Transverse colon (tissue), 4 donors: ENCODE measurements at places on chromosomes 2 and 18. TPM values are rescaled to one million over a fixed set of nuclear protein-coding genes. Genes with fewer than 3 reads are reported as not detected.

ESPNL gene
- 1.1 TPM for total RNA-seq

PRKAG3 gene
- not detected for total RNA-seq

DNA sequence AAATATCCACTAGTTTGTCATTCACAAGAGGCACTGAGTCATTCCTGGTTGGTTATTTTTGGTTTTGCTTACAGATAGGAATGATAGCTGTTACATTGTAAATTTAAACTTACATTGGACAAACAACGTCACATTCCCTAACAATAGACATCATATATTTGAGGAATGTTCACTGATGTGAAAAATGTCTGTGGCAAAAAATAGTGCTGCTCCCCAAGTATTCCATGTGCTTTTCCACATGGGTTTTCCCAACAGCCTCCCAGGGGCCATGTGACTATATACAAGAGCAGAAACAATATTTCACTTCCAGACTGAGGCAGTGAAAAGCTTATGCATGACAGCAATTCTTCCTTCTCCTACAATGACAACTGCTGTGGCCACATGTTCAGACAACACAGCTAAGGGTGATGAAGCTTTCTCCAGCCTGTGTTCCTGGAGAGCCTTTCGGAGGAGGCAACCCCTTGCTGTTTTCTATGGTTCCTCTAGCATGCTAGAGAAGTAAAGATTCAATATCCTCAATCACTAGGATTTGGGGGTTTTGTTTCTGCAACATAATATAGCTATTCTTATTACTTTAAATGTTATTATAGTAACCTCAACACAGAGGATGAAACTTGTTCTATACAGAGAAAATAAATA lies 202.7 kb downstream of the PTH2R start:
- no peak for DNase-seq

REG1B gene
- not detected for total RNA-seq

TNFRSF11A gene
- total RNA-seq, result 29.5 TPM

UGT1A4 gene
- 2.0 TPM for total RNA-seq

DNA sequence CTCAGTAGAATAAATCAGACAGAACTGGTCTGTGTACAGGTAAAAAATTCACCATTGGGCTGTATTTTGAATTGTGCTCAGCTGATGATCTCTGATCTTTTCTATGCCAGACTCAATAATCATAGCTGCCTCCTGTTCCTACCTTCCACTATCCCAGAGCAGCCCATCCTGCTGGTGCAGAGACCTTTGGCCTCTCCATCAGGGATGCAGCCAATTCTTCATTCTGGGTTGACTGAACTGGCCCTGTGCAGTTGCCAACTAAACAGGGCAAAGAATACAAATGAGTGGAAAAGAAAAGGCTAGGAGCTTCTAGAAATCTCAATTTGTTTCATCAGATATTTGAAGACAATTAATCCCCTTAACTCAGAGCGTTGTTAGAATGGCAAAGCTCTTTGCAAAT lies 1781.3 kb upstream of the CELF4 start:
- DNase-seq, result no peak

- DNase-seq, result no peak
Observed at GRCh38 chr2:88258208-88258607, 88.1 kb downstream of the THNSL2 start.

DNA sequence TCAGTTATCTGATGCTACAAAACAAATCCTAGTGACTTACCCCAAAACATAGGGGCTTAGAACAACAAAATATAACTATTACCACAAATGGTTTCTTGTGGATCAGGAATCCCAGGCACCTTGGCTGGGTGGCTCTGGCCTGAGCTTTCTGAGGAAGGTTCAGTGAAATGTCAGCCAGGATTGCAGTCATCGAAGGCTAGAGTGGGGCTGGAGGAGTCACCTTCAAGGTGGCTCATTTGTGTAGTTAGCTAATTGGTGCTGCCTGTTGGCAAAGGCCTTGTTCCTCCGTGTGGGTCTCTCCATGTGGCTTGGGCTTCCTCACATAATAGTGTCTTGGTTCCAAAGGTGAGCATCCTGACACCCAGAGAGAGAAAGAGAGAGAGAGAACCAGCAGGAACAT lies 57.4 kb downstream of the COPS8 start:
- DNase-seq, result no peak

CEBPZ gene
- total RNA-seq, result 9.4 TPM

GRCh38 chr2:73931531-73932500 lies 5.1 kb downstream of the DGUOK start:
- no peak for DNase-seq

DNA sequence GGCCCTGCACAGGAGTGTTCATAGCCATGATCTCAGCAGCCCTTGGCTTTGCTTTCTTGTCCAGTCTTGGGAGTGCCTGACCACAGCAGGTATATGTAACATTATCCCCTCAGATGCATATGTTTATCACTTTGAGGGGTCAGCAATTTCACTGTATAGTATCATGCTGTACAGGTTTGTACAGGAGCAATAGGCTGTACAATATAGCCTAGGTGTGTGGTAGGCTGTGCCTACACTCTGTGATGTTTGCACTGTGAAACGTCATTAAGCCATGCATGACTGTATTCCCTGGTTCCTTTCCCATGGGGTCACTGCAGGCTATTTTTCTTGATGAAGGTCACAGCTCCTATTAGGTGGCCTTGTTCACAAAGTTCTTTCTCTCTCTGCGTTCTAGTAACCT lies 4.7 kb upstream of the IL36G start:
- no peak for DNase-seq

GRCh38 chr2:235223011-235223410 lies 270.8 kb upstream of the AGAP1 start:
- DNase-seq, result no peak

GRHL1 gene
- not detected for total RNA-seq

MAP2 gene
- 6.4 TPM for total RNA-seq

- no peak for DNase-seq
Observed at GRCh38 chr2:186460465-186460864, 25.6 kb upstream of the ZC3H15 start.

CTNNA2 gene
- not detected for total RNA-seq

- no peak for DNase-seq
Observed at GRCh38 chr2:199646439-199646838, 188.7 kb upstream of the SATB2 start.

DNA sequence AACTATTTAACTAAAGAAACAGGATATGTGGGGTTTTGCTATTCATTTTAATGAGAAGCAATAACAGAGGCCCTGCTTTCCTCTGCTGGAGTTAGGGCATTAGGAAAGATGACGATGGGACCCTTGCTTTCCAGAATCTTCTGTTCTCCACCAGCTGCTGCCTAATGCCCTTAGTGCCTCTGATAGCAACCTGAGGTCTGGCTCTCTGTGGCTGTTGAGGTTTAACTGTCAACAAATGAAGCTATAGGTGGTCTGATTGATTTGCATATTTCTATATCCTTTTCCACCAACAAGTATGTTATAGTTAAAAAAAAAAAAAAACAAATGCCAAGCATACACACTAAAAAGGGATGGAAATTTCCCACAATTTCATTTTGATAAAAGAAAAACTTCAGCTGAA lies 115.1 kb upstream of the NCK2 start:
- no peak for DNase-seq

GRCh38 chr2:132752421-132753206 lies 82.6 kb upstream of the LYPD1 start:
- DNase-seq, result no peak

RGPD8 gene
- total RNA-seq, result 8.0 TPM

COL4A4 gene
- 1.5 TPM for total RNA-seq

DNA sequence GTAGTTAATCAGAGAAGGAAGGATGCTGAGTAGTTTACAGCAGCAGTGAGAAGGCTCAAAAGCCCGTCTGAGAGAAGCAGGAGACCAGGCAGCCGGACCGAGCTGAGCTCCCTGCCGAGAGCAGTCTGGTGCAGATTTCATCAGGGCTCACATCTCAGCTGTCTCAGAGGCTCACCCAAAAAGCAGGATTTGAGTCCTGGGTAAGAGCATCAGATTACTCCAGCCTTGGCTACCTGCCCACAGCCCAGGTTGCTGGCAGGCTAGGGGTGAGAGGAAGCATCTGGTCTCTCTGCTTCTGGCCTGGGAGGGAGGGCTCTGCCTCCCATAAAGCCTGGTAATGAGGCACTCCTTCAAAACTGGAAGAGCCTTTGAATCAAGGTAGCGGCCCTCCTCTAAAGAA lies 140.5 kb downstream of the ST6GAL2 start:
- no peak for DNase-seq

LRP2 gene
- not detected for total RNA-seq

C2orf66 gene
- not detected for total RNA-seq

RBMS1 gene
- 31.6 TPM for total RNA-seq

DNA sequence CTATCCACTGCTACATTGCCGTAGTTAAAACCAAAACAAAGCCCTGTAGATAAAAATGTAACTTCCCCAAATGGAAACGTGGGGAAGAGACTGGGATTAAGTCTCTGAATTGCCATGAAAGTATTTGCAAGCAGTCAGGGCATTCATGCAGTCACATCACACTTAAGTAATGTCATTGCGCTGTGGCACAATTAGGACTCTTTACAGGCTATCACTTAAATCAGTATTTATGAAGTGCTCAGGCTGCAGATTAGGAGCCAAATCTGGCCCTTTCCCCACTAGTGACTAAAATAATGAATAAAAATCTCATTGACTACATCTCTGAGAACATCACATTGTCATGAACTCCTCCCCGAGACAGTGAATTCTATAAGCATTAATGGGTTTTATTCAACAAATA lies 300.9 kb downstream of the ICOS start:
- no peak for DNase-seq

PARD6G gene
- 0.40 TPM for total RNA-seq

SERPINB12 gene
- not detected for total RNA-seq

ACTG2 gene
- 394 TPM for total RNA-seq
